DMS53 (cell line): ENCODE measurements at places on chromosomes 5 and 9.

DNA sequence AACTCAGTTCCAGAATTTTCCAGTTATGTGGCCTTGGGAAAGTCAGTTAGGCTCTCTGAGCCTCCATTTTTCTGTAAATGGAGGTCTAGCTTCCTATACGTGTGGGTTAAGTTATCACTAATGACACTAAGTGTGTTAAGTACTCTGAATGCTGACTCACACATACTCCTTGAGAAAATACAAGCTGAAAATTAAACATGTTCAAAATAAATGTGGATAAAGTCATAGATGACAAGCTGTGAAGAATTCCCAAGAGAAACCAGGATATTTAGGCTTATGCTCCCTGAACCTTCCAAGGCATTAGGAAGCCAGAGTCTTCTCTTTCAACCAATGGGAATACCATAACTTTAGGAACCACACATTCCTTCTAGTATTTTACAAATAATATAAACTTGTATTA is 58.1 kb downstream of the ABCA1 start:
- no peak for DNase-seq

DNA sequence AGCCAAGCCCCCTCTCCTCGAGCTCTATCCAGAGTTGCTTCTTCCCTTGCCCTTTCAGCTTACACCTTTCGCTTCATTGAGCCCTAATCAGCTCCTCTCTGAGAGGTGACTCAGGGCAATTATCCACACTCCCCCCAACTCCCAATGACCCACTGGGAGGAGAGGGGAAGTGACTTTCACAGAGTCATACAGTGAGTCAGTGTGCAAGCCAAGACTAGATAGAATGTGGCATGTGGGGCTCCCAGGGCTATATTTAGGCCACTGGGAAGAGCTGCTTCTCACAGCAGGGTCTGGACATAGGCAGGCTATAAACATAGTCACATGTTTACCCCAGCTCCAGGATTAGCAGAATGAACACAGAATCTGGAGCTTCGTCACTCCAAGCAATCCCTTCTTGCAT is 57.4 kb downstream of the NRG2 start:
- peak; percentile 12 for DNase-seq

GRCh38 chr9:106887066-106887465 is 24.1 kb downstream of the ZNF462 start:
- DNase-seq: no peak

DNA sequence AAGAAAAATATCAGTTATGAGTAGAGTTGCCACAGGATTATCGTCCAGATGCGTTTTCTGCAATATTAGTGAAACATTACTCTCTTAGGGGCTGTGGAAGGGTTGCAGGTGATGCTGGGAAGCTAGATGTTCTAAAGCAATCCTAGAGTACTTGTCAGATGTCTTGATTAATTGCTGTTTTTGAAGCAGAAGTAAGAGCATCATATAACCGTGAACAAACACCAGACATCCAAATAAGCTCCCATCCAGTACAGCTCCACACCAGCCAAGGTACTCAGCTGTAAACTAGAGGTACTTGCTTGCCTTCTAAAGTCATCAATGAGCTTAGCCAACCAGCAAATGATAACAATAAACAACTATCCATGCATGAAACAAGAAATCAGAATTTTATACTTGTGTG is 131.1 kb downstream of the ST8SIA4 start:
- no peak for DNase-seq

DNA sequence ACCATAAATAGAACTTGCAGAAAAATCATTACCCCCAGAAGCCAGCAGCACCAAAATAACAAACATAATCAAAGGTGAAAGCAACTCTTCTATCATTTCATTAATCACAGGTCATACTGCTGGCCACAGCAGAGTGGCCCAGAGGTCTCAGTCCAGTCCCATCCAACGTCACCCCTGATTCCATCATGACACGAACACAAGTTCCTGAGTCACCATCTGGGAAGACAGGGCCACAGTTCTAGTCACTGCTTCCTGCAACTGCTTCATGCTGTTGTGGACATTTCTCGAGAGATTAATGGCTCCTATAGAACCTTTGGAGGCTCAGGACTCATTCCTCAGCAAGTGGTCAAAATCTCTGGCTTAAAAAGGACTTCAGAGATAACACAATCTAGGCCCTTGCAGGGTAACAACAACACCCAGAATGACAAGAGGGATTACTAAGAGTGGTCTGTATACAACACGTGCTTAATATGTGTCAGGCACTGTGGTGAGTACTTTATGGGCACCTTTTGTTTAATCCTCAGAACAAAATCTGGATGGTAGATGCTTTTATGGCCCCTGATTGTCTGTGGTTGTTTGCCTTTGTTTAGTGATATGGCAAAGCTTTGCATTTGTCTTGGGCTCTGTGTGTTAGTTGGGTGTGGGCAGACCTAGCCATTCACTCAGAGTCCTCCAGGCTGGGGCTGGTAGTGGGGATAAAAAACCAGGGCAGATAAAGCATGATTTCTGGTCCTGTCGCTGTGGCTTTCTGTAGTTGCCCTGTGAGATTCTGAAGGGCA is 184.3 kb downstream of the DAB2IP start:
- DNase-seq: no peak

DNA sequence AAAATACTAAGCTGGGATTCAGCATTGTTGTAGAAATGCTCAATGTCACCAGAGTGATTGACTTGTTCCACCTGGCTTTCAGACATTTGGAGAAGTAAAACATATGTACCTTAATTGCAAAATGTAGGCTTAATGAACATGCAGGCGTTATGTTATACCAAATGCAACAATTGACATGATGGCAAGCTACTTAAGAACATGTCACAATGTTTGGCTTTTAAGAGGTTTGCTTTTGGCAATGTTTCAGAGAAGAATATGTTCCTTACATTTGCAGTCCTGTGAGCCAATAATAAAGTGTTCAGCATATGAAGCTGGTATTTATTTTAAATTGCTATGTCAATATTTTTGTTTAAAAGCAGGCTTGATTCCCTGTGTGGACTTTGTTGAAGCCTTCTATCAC is 111.7 kb upstream of the NUDT12 start:
- DNase-seq: peak; percentile 52

DNA sequence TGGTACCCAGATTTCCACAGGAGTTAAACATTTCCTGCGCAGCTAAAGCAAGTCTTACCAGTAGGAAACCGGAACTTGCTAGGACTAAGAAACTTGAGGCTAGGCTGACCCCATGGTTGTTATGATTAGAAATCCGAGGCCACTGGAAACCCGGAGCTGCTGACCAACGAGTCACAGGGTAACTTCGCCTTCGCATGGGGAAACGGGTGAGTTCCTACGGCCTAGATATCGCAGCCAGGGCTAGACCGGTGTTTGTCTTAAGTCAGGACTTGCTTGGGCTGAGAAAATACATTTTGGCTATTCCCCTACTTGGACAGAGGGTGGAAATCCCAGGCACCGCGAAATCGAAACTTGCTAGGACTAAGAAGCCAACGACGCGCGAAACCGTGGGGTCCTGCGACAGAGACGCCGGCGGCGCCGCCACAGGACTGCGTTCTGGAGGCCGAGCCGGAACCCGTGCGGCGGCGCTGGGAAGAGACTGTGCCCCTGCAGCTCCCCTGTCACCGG is 1.6 kb upstream of the ANXA2R start:
- DNase-seq: peak; percentile 83

GRCh38 chr5:96280946-96281393 is 152.1 kb downstream of the PCSK1 start:
- no peak for DNase-seq

DNA sequence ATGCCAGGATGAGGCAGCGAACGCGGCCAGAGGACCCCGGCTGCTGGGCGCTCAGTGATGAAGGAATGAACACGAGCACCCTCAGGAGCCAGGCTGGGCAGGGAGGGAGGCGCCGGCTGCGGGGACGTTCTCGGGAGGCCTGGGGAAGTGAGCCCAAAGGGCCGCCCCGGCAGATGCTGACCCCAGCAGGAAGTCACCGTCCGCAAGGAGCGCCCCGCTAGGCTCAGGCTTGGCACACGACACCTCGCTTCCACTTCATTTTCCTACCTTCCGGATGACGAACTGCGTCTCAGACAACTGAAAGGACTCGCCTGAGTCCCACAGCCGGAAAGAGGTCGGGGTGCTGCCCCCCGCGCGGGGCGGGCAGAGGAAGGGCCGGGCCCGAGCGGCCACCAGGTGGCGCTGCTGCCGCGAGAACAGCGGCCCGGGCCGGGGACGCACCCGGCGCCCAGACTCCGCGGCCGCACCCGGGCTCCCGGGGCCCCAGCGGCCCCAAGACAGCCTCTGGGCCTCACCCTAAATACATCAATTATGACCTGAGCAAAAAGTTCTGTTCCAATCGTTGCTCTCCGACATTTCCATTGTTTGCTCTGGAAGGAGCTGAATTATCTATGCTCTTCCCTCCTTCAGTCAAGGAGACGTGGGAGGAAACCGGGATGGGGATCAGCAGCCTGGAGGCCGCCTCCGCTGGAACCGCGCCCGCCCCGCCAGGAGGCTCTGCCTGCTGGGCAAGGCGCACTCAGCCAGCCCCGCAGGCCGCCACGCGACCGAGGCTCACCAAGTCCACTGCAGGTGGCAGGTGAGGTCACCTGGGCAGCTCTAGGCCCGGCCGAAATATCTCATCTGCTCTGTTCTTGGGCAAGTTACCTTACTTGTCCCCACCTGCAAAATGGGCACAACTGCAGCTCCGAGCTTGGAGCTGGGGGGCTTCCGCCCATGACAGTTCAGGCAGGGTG is 107.0 kb downstream of the ZNF354C start:
- DNase-seq: no peak

DNA sequence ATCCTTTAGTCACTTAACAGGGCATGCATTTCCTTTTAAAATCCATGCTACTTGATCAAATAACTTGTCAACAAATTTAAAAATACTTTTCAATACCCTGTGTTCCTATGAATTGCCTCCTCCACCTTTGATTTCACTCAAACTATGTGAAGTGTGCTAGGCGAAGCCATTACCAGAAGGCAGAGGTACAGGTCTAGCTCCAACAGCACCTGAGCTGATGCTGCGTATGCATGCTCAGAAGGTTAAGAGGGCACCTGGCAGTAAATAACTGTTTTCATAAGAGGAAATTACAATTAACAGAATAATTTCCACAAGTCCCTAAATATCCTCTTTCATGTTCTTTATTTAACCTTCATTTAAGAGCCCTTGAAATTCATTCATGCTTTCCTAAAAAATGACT is 251.8 kb downstream of the EFNA5 start:
- DNase-seq: no peak

DNA sequence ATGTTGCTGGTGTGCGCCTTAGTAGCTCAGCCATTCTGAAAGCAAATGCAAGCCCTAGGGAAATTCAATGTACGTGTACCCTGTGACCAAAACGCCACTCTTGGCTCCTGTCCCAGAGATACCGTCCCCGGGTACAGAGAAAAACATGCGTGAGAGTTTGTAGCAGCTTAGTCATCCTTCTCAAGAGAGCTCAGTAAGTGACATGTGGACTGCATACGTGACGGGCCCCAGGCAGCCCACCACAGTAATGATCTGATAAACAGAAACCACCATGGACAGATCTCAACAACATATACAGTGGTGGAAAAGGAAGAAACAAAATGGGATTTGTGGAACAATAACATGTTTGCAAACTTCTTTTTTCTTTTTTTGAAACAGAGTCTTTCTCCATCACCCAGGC is 45.1 kb downstream of the S1PR3 start:
- no peak for DNase-seq

- no peak for DNase-seq
Measured at GRCh38 chr9:96048104-96048955, 172.8 kb downstream of the ERCC6L2 start.

DNA sequence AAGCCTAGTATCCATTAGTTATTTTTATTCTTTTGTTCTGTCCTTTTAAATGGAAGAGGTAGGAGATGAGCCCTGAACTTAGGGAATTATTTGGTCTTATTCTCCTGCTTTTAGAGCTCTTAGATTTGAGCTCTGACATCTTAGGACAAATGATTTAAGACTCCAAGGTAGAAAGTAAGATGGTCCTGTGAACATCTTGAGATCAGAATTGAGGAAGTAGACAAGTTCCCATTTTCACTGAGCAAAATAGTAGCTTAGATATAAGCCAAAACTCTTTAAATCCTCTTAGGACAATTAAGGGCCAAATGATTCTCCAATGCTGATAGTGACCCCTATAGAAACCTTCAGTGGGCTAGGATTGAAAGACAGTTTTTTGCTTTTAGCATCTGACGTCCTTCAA is 53.0 kb upstream of the RUSC2 start:
- no peak for DNase-seq

DNA sequence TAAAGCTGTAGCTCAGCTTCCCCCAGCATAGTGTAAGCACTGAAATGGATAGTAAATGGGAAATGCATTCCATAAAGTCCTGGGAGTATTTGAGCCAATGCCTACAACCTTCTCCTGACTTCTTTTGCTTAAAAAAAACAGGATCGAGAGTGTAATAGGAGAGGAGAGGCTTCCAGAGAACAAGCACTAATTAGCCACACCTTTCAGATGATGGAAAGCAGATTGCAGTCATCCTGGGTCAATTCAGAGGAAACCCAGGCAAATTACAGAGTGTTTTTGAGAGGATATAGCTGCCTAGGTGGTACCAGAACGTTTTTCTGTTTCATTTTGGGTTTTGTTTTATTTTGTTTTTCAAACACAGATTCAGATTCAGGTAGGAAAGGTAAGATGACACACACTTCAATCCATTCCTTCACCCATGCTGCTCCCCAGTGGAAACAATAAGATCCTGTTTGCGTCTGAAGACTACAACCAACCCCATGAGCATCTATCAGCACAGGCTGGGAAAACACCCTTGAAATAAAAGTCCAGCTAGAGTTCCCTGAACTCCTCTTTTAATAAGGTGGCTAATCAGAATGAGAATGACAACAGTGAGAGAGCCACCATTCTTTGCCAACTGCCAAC is 95.6 kb downstream of the RFK start:
- DNase-seq: peak; percentile 20

GRCh38 chr5:5155617-5156016 is 15.5 kb downstream of the ADAMTS16 start:
- no peak for DNase-seq

GRCh38 chr9:136220017-136220729 is 15.2 kb upstream of the LHX3 start:
- no peak for DNase-seq

DNA sequence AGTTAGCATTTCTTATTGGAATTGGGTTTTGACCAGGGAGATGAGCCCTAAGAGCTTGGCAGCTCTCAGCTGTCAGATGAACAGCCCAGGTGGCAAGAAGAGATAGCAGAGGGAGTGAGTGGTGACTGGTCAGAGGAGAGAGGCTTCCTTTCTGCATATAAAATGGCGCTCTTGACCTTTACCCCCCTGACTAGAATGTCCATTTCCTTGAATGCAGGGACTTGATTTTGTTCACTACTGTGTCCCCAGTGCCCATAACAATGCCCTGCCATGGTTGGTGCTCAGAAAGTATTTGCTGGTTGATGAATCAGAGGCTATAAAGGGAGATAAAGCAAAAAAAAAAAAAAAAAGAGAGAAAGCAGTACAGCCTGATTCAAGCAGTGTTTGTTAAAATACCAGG is 7.2 kb downstream of the CHMP5 start:
- DNase-seq: peak; percentile 72

GRCh38 chr9:121889990-121890563 is 203.0 kb downstream of the TTLL11 start:
- DNase-seq: peak; percentile 25
